Posterior vena cava (tissue), 2 donors: ENCODE measurements at places on chromosomes 1 and 21.

GRCh38 chr1:117857418-117857817 lies 72.0 kb downstream of the GDAP2 start:
- no peak for DNase-seq

DNA sequence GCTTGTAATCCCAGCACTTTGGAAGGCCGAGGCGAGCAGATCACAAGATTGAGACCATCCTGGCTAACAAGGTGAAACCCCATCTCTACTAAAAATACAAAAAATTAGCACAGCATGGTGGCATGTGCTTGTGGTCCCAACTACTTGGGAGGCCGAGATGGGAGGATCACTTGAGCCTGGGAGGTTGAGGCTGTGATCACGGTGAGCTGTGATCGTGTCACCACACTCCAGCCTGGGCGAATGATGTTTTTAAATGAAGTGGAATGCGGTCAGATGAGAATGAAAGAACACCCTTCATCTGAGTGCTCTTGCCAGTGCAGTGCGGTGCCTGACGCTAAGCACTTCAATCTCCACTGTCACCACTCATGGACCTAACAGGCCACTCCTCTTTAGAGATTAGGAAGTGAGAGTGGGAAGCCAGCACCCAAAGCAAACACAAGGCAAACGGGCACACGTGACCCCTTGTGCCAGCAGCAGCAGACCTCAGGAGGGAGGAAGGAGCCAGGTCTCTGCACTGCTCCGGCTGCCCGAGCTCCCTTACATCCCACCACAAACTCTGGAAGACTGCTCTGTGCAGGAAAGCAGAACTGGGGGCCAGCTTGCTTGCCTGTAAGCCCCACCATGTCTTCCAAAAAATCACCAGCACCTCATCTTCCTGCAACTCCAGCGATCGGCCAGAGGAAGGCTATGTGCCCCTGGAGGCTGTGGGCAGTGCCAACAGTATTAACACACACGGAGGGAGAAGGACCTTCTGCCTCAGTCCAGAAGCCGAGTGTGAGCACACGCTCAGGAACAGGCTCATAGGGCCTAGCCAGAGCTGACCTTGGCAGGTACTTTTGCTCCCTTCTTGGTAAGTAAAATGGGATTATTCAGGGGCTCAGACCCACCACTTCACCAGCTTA lies 9.7 kb downstream of the CTNNBIP1 start:
- peak; percentile 84 for DNase-seq

DNA sequence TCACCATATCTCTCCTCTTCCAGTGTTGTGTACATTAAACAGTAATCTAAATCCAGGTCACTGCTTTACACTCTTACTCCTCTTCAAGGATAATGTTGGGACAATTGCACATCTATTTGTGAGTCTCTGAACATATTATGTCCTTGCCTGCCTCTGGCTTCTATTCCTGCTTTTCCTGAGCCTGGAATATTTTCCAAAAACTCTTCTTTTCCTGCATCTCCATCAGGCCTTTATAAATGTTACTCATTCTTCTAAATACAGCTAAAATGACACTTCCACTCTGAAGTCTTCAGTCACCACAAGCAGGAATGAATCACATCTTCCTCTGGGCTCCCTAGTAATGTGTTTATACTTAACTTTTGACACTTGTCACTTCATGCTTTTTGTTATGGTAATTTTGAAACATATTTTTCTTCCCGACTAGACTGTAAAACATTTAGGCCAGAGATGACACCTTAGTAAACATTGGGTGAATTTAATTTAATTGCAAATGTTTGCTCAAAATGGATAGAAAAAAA lies 396.0 kb downstream of the LRRIQ3 start:
- no peak for DNase-seq

GRCh38 chr1:41668967-41669366 lies 184.5 kb upstream of the EDN2 start:
- peak; percentile 34 for DNase-seq

- DNase-seq, result no peak
Measured at GRCh38 chr1:84928979-84929378, 36.0 kb upstream of the LPAR3 start.

- no peak for DNase-seq
Measured at GRCh38 chr1:17098446-17099317, 20.6 kb downstream of the PADI2 start.

GRCh38 chr1:167627865-167628641 lies 2.0 kb upstream of the RCSD1 start:
- no peak for DNase-seq

GRCh38 chr1:29002792-29003191 lies 88.4 kb downstream of the EPB41 start:
- DNase-seq, result no peak

DNA sequence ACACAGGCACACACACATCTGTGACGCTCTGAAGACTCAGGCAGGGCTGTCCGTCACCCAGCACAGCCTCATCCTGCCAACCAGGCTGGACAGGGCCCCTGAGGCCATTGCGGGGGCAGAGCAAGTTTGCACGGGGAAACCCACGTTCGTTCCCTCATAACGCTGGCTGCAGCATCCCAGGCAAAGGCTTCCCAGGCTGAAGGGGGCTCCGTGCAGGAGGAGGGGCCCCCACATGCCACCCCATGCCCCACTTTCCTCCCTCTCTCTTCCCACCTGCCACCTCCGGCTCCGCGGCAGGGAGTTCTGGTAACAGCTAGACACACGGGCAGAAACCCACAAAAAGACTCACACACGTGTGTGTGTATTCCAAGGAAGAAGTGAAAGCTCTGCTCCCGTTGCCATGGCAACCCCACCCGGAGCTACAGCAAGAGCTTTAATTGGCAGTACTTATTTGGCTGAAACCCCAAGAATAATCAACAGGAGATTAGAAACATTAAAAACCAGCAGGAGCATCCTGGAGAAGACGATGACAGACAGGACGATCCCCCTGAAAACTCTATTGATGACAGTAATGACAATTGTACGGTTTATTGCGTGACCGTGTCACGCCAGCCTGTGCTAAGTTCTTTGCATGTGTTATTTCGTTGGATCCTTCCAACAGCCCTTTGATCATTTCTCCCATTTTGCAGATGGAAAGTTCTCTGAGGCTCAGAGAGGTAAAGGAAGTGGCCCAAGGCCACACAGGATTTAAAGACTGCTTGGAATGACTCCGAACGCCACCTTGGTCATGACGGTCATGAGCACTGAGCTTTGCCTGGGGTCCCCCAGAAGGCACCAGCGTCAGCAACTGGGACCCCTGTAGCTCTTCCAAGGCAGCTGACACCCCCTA lies 247.1 kb downstream of the NPHP4 start:
- peak; percentile 58 for DNase-seq

GRCh38 chr1:171636141-171636540 lies 14.1 kb downstream of the MYOCOS start:
- DNase-seq, result no peak

DNA sequence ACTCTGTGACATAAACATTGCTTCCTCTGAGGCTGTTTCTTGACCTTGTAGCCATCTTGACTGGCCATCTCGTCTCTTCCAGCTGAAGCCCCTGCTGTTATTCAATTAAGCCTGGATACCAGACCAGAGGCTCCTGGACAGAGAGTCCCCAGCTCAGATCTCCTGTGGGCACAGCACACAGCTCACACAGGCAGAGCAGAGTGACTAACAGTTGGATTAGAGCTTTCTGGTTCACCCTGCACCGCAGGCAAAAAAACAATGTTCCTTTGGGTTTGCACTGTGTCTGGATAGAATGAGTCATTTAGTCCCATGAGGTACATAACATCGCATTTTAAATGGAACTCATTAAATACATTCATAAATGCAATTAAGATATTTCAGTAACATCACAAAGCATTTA lies 33.4 kb upstream of the USH2A start:
- no peak for DNase-seq

DNA sequence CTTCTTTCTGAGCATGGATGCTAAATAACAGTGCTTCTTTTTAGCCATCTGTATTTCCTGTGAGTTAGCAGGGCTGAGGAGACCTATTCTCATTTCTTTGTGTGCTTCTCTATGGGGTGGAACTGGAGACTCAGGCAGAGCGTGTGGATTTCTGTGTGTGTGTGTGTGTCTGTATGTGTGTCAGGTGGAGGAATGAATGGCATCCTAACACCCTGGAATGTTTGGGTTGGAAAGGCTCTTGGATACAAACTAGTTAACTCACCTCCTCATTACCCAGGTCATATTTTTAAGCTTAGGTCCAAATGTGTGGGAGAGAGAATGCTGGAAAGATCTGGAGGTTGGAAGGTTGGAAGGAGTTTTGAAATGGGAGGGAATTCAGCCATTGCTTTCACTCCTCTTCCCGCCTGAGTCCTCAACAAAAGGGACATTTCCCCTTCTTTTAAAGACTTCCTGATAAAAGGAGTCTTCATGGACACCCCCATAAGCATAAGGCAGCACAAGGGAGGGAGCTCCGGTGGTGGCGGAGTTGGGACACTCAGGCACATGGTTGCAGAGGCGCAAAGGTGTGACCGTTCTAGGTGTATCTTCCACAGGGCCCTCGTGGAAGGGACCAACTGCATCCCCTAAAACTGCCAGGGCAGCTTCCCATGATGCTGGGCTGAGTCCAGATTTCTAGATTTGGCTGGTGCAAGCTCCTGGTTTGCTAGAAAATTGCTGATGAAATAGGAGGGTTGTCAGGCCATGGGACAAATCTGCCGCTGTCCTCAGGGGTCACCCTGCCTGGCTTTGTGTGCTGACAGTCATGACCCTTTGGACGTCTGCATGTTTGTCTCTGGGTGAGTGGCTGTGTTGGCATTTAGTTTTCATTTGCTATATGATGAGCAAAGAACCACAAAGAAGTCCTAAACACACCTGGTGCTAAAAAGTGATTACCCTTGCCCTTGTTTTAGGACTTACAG lies 37.6 kb downstream of the MTARC1 start:
- DNase-seq, result no peak

- DNase-seq, result no peak
Measured at GRCh38 chr1:218350035-218350525, 4.9 kb downstream of the TGFB2 start.

GRCh38 chr21:42218836-42219605 lies at the start of gene ABCG1:
Gene ABCG1 (plus strand): TSS chr21:42219140. CDS start chr21:42219263, 123 bp downstream.
- DNase-seq, result no peak

DNA sequence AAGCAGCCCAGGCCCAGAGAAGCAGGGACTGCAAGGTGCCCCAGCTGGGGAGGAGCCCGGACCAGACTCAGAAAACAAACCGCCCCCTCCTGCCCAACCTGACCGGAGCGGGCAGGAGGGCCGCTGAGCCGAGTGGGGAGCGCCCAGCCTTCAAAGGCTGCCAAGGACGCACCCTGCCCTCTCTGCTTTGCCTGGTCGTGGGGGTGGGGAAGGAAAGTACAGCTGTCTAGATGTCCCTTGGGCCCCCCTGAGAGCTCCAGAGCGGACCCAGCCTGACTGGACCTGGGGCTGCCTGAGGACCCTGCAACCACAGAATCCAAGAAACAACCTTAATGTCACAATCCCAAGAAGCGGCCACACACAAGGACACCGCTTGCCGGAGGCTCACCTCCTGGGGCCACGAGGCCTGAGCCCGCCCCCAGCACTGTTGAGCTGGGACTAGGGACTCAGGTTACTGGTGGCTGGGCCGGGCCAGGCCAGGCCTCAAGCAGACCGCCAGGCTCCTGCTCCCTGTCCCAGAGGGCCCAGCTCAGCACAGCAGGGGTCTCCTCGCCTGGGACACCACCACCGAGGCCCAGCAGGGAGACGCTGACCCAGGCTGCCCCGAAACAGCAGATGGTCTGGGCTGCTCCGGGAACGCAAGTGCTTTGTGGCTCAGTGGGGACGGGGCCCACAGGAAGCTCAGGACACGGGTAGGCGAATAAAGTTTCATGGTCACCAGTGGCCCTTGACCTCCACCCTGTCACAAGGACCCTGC lies 1.4 kb downstream of the DVL1 start:
- no peak for DNase-seq

GRCh38 chr1:167587872-167588271 lies 34.3 kb upstream of the CREG1 start:
- no peak for DNase-seq

GRCh38 chr21:31501926-31502325 lies 157.6 kb upstream of the SOD1 start:
- no peak for DNase-seq

DNA sequence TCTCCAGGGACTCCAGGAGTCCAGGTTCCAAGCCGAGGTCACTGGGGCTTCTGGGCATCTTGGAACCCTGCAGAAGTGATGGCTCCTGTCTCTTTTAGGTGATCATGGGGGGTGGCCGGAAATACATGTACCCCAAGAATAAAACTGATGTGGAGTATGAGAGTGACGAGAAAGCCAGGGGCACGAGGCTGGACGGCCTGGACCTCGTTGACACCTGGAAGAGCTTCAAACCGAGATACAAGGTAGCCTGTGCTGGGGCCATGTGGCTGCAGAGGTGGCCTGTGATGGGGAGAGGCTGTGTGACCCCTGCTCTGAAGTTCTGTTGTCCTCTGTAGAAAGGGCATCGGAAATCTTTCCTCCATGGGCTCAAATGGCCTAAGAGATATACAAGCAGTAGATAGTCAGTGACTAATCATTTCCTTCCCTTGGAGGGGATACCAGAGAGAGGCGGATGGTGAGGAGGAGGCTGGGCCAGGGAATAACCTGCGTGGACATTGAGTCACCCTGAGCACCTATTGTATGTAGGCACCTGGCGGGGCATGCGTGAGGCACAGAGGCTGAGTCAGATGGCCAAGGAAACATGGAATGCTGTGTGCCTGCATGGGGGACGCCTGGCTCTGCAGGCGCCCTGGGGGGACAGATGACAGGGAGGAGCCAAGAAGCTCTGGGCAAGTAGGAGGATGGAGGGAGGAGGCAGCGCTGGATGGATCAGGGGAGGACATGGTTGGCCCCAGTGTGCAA lies 59.0 kb downstream of the ALPL start:
- DNase-seq, result no peak

- DNase-seq, result no peak
Measured at GRCh38 chr1:234488054-234489006, 9.4 kb upstream of the TARBP1 start.

DNA sequence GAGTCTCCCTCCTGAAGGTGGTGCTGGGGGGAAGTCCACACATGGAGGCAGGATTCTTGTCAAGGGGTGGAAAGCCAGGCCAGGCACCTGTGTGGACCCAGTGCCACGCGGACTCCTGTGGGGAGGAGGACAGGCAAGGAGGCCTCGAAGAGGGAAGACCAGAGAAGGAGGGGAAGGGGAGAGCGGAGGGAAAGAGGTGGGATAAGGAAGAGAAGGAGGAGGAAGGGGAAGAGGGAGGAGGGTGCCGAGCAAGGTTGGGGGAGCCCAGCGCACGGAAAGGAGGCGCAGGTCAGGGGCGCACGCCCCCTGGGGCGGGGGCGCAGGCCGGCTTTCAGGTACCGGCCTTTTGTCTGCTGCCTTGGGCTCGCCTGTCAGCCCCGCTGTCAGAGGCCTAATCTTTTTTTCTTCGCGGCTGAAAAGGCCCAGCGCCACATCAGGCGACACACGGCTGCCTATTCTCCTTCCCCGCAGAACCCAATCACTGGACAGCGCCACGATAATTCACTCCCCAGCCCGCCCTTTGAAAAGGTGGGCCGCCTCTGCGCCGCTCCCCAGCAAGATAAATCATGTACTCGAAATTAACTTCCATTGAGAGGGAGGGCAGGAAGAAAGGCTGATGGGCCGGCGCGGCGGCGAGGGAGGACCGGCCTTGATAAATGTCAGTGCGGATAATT lies 42.5 kb downstream of the PRDM16 start:
- DNase-seq, result no peak

- peak; percentile 57 for DNase-seq
Measured at GRCh38 chr1:156936191-156936590, 15.8 kb downstream of the LRRC71 start.

GRCh38 chr1:26530410-26530894 lies 891 bp downstream of the RPS6KA1 start:
- DNase-seq, result no peak
